Stromal cell of bone marrow (primary cell): ENCODE measurements at places on chromosomes 6 and 20.

DNA sequence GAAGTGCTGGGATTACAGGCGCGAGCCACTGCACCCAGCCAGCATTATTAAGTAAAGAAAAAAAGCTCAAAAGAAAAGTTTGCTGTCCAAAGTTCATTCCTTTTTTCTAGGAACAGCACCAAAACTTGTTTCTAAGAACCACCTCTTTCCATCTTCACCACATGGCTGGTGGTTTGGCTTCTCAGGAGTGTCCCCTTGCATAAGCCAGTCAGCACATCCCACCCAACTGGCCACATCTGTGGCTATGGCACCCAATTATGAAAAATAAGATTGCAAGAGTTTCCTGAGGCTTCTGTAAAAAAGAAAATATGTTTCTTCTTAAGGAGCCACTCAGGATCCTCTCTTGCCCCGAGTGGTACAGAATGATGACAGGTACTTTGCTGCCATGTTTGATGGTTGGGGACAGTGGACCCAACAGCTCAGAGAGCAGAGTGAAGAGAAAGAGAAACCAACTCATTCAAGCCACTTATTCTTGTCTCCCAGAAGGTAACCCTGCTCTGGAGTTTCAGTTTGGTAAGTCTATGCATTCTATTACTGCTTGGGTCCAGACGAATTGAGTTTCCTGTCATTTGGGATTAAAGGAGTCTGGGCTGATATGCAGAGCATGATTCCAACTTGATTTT lies 65.3 kb downstream of the PSMB1 start:
- no peak for DNase-seq

DNA sequence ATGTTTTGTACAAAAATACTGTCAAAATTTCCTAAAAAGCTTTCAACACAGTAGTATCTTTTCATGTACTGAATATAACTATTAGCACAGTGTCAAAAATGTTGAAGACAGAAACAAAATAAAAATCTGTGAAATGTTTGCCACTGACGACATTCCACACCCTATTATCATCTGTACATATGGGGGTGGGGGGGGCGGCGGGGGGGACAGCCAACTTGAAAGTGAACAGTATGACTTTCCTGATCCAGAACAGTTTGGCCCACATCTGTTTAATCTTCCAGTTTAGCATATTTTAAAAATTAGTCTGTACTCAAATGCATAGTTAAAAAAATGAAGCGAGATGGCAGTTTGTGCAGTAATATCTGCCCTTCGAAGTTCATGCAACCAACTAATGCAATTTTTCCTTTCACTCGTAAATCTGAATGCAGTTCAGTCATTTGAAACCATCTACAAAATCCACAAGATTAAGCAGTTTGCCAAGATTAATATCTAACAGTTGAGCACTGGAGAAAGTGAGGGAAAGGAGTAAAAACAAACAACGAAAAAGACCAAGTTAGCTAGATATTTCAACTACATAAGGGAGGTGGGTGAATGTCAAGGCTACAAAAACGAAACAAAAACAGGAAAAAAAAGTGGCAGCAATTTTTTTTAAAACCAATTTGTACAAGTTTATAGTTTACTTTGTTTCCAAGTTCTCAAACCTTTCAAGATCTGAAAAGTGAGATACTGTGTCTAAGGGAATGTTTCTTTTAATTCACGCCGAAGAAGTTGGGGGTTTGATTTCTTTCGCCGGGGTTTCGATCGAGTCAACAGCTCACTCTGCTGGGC lies 1.9 kb downstream of the CITED2 start:
- DNase-seq: no peak

DNA sequence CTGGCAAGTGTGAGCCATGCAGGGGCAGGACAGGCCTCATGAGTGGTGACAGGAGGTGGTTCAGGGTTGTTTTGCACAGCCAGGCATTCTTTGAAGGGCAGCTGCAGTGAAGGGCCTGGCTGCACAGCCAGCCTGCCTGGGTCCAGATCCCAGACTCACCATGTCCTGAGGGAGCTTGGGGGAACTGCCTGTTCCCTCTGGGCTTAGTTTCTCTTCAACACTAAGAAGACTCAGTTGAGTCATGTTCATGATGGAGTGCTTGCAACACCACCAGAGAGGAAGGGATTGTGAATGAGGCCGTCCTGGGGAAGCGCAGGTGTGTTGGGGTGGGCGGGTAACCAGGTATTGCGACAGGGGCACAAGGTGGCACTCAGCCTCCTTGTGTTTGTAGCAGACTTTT lies 102.4 kb downstream of the CDH26 start:
- no peak for DNase-seq

DNA sequence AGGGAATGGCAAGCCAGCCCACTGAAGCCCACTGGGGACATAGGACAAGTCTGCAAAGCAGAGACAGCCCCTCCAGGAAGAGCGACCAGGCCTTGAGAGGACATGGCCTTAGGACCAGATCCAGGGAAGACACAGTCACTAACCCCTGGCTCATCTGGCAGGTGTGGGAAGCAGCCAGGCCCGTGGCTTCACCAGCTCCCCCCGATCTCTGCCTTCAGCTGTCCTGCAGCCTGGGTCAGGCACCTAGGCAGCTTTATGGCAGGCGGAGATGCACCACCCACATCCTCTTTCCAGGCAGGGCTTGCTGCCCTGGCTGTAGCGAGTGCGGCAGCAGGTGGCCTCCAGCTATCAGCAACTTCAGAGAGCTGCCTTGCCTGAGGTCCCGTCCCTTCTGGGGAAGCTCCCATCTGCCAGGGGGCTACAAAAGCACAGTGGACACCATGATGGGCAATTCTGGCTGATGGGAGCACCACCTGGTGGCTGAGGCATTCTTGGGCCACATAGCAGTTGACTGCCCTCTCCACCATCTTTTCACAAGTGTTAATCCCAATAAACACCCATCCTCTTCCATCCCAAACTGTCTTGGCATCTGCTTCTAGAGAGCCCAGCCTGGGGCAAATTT lies 85.8 kb downstream of the DZANK1 start:
- DNase-seq: no peak

DNA sequence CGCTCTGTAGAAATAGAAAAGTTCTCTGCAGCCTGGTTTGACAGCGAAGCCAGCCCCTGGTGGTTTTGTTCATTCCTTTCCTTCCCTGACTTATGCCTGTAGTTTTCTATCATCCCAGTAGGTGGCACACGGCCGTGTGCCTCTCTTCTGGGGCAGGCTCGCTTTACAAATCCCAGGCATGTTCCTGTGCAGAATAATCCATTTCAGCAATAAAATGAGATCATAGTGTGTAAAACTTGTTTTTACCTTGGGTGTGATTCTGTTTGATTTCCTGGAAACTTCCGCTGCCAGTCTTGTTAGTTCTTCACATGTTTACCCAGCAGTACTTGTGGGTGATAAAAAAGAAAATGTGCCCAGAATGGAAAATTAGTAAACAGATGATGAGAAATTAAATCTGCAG lies 7.4 kb upstream of the INSM1 start:
- DNase-seq: peak; percentile 59

DNA sequence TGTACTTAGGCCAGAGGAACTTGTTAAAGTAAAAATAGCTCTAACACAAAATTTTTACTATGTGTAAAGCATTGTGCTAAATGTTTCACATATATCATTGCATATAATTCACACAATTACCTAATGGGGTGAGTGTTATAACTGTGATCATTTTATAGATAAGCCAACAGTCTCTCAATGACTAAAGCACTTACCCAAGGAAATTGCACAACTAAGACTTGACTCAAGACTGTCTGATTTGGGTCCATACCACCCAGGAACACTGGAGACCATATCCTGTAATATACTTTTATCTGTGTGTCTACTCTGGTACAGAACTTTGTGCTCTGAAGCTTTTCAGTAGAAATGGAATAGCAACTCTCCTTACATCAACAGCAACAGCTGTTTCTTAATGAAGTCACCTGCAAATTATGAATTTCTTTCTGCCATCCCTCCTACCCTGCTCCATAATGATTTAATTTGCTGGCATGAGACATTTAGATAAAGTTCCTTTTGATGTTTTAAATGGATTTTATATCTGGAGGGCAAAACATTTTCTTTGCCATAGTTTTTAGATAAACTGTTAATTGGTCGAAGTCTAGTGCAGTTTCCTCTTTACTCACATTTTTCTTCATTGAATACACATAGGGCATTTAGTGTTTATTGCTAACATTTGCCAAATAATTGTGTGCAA lies 47.5 kb downstream of the TSPYL4 start:
- DNase-seq: no peak

- no peak for DNase-seq
Observed at GRCh38 chr6:150866991-150867501, 1.5 kb downstream of the MTHFD1L start.

DNA sequence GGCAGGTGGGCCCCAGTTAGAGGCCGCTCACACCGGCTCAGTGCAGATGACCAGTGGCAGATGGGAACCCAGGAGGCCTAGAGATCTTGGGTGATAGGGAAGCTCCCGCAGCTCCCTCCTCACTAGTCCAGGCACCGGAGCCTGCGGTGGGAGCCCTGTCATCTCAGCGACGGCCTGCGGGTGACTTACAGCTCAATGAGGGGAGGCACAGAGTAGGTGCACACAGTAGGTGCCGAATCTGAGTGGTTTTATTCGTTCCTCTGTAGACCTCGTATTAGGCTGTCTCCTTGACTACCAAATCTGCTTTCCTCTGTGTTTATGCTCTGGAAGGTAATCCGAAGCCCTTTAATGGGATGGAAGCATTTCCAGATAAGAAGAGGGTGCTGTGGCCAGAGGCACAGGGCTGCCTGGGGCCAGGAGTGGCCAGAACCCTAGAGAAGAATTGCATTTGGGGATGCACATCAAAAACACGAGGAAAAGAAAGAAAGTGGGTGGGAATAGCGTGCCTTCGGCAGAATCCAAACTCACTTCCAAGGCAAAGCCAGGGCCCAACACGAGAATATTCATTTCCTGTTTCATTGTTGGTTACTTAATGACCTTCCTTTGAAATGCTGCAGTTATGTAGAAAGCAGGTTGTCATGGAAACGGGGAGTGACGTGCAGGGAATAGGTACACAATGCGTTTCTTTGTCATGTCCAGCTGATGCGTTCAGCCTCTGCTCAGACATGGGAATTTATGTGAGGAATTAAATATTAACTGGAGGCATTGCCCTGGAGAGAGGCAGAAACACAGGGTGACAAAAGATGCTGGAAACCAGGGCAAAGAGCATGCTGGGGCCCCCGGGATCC lies 24.7 kb downstream of the MYT1 start:
- no peak for DNase-seq

- no peak for DNase-seq
Observed at GRCh38 chr20:12170406-12170805, 252.7 kb downstream of the BTBD3 start.

DNA sequence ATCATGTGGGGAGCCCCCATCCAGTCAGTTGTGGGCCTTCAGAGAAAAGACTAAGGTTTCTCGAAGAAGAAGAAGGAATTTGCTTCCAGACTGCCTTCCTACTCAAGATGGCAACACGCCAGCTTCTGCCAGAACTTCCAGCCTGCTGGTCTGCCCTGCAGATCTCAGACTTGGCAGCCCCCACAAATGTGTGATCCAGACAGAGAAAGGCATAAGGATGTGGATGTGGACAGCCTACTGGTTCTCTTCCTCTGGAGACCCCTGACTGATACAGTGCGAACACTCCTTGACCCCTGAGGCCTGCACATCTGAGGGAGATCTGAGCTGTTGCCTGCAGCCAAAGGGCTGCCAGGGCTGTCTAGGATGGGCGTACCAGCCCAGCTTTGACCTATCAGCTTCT lies 8.6 kb downstream of the GABRR1 start:
- no peak for DNase-seq

DNA sequence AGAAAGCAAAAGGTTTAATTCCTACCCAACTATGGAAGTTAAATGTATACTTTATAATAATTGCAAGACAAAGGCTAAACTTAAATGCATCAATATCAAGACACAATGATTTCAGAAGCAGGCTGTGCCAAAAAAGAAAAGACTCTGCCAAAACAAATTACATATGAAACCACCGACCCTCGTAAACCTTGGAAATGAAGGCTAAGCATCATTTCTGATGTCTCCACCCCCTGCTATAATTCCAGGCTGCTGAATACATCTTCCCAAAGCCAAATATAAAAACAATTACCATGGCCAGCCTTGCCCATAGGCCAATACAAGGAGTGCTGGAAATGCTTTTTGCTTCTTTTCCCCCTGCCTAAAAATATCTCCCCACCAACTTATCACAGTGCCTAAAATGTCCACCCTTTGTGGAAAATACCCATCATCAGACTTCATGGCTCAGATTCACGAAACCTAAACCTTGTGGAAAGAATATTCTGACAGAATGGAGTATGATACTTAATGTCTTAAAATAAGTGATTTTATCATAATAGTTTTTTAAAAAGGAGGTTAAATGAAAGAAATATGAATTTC lies 37.4 kb downstream of the RCAN2 start:
- peak; percentile 59 for DNase-seq

GRCh38 chr20:47280668-47281067 lies 75.8 kb downstream of the ZMYND8 start:
- DNase-seq: no peak

GRCh38 chr20:62141397-62142251 lies 1.6 kb downstream of the PSMA7 start:
- no peak for DNase-seq

GRCh38 chr6:170416303-170416702 lies 109.7 kb downstream of the FAM120B start:
- DNase-seq: no peak

- DNase-seq: no peak
Observed at GRCh38 chr6:40342723-40343122, 244.4 kb downstream of the LRFN2 start.

DNA sequence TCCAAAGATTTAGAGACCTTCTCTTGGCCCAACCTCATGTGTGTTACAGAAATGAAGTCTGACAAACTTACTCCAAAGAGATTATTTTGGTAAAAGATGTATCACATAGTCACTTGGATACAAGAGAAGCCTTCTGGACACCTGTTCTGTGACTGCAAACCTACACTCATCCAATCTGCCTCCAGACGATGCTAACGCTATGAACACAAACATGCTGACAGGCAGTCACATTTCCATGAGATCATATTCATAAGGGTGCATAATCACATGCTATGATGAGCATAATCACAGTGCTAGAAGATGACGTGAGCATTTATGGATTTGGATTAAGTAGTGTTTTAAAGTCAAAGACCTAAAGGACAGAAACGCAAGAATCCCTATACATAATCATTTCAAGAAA lies 340.2 kb downstream of the HACE1 start:
- no peak for DNase-seq

DNA sequence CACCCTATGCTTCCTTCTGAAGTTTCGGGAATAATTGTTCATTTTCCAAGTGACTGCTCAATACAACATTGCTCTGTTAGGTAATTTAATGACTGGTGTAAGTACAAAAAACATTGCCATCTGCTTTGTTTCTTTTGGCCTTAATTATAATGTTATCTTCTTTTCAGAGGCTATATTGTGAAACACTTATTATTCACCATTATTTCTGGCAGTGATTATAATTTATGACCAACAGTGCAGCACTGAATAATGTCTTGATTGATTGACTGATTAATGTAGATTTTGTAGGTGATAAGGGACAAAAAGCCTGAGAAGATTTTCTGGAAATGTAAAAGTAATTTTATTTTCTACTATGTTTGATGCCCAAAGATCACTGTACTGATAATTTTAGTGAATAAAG lies 377.7 kb downstream of the PLCB1 start:
- DNase-seq: no peak

DNA sequence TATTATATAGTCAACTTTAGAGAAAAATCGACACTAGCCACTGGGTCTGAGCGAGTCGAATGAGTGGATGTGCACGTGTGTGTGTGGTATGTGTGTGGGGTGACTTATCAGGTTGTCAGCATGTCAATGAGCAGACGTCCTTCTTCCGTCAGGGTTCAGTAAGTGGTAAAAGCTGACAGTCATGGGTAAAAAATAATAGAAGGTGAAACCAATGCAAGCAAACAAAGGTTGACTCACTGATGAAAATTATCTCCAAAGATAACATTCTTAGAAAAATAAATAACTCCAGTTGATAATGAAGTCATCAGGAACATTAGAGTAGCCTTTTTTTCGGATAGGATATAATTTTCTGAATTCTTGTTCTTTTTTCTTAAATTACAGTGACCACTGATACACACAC lies 243.8 kb upstream of the FOXQ1 start:
- DNase-seq: no peak
